ENCODE measurements at places on chromosomes 2 and 18.

GRCh38 chr2:100900156-100900795 lies 80.3 kb downstream of the NPAS2 start:
- no peak for DNase-seq

DNA sequence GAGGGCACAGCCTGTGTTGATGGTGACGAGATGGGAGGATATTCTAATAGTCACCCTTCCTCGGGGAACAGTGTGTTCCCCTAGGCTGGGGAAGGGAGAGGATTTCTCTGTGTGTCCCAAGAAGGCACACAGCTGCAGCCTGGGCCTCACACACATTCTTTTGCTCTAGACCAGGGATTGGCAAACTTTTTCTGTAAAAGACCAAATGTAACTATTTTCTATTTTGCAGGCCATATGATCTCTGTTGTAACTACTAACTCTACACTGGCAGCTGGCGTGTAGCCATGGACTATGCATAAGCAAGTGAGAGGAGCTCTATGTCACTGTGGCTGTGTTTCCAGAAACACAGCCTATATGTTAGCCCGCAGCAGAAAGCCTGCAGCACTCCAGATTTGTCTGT lies 65.8 kb downstream of the ARHGAP28 start:
- no peak for DNase-seq

DNA sequence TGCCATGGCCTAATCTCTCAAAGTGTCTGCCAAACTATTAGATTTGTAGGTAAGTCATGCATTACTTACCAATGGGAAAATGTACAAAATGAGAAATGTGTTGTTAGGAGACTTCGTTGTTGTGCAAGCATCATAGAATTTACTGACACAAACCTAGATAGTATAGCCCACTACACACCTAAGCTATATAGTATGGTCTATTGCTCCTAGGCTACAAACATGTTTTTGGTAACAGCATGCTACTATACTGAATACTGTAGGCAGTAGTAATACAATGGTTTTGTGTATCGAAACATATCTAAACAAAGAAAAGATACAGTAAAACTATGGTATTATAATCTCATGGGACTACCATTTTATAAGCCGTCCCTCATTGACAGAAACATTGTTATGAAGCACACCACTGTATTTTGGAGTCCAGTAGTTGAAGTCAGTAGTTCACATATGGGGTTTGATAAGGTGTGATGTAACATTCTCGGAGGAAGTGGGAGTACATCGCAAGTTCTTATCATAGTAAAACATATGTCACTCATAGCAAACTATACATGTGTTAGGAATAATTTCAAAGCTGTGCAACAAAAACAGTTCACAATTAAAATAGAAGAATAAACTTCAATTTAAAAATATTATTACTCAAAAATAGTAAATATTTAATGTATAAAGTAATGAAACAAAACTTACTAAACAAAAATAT lies 12.0 kb upstream of the GTF2A1L start:
- no peak for DNase-seq

GRCh38 chr18:73711256-73711655 lies 436.4 kb downstream of the FBXO15 start:
- DNase-seq: no peak

DNA sequence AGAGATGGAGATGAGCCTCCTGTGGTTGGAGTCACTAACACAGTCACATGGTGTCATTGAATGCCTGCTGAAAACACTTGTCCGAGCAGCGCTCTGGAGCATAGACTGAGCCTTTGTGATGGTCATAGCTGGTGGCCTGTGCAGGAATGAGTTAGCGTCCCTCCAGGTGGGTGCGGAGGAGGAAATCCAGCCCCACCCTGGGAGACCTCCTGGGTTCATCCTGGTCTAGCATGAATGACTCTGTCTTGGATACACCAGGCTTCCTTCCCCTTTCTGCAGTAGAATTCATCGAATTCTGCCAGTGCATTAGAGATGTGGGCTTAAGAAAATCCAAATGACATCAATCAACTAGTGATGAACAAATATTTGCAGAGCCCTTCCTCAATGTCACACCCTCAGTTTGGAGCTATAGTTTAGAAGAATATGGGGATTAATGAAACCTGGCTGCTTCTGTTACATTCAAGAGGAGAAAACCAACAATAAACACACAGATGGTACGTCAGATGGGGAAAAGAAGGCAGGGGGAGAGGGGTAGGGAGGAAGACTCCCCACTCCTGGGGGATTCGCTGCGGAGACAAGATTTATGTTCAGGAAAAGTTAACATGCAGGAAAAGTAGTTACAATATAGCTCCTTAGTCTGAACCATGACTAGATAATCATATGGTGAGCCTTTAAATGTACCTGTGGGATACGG lies 136.7 kb downstream of the DDX1 start:
- no peak for DNase-seq

- no peak for DNase-seq
Measured at GRCh38 chr2:109253217-109253616, 124.2 kb downstream of the SH3RF3 start.

DNA sequence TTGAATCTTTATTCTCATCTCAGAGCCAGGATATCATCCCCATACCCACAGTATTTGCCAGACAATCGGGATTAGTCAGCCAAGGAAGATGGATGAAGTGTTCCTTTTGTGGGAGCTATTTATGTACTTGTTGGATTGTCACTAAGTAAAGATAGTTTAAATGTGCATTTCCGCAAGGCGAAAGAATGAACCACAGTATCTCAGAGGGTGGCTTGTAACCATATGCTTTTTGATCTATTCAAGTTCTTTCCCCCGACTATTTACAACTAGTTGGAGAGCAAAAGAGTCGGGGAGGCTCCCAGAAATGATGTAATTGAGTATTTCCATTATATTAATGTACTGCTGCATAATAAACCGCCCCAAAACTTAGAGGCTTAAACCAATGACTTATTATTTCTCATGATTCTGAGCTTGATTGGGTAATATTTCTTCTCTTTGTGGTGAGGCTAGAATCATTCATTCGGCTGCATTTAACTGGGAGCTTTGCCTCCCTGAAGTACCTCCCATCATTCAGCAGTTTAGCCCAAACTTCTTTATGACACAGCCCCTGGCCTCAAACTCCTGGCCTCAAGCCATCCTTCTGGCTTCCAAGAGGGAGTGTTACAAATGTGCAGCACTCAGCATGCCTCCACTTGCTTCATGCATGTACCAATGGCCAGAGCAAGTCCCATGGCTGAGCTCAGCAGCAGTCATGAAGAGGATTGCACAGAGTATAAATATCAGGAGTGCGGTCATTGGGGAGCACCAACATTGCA lies 423.7 kb downstream of the METTL4 start:
- DNase-seq: peak; percentile 23

GRCh38 chr2:233912691-233913423 lies 4.3 kb upstream of the TRPM8 start:
- DNase-seq: peak; percentile 67
